Muscle of leg (tissue), 16 donors: ENCODE measurements at places on chromosomes 12 and 14.

GRCh38 chr12:12715128-12715458 is 2.1 kb upstream of the CDKN1B start:
- no peak for DNase-seq

DNA sequence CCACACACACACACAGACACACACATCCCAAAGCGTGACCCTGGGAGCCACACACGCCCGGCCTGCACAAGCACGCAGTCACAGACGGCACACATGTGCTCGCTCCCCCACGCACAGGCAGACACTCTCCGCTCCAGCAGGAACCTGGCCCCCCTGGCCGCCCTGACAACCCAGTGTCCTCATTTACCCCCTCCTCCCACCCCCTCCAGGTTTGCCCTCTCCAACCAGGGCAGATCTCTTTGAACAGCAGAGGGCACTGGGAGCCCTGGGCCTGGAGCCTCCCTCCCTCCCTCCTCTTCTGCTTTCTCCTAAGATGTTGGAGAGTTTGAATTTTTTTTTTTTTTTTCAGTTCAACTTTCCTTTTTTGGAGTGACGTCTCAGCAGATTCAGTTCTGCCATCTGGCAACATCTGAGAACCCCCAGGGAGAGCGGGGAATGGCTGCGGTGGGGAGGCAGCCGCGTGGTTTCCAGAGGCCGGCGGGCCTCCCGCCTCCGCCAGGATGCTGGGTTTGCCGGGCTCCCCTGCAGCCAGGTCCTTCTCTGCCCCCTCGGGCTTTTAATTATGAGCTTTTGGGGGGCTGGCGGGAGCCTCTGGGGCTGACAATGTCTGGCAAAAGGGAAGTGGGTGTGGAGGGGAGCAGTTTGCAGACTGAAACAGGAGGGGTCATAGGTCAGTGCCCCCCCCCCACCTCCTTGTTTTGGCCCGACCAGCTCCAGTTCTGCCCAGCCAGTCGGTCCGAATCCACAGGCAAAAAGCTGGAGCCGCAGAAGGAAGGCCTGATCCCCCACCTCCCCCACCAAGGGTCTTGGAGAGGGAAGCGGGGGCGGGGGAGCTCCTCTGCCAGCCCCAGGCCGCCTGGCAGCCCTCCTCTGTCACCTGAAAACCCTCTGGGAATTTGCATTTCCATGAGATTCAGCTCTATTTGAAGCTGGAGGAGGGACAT is 1.3 kb upstream of the NCOR2 start:
- DNase-seq, result peak; percentile 96

DNA sequence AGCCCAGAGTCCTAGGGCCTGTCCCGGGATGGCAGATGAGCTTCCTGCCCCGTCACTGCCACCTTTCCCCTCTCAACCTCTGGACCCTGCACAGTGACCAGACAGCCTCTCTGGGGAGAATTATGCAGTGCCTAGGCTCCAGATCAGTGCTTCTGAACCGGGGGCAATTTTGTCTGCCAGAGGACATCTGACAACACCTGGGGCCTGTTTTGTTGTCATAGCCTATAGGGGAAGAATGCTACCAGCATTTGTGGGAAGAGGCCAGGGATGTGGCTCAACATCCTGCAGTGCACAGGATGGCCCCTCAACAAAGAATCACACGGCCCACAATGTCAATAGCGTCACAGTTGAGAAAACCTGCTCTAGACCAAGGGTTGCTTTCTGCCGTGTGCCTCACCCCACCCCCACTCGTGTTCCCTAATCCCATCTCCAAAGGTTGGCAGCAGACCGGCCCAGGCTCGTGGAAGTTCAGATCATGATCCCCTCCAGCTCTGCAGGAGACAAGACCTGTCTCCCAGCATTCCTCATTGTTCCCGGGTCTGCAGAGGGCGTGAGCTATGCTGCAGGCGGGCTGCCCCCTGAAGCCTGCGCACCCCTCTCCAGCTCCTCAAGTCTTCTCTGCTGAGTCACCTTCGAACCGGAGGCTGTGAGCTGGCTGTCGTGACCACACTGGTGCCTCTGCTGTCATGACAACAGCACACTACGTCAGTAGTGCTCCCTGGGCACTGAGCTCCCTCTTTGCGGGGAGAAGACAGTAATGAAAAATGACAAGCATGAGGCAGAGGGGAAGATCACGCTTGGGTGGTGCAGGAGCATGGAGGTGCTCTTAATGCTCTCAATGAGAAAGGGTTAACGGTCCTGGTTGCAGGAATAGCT is 2.0 kb upstream of the GAPDH start:
- DNase-seq, result peak; percentile 80

DNA sequence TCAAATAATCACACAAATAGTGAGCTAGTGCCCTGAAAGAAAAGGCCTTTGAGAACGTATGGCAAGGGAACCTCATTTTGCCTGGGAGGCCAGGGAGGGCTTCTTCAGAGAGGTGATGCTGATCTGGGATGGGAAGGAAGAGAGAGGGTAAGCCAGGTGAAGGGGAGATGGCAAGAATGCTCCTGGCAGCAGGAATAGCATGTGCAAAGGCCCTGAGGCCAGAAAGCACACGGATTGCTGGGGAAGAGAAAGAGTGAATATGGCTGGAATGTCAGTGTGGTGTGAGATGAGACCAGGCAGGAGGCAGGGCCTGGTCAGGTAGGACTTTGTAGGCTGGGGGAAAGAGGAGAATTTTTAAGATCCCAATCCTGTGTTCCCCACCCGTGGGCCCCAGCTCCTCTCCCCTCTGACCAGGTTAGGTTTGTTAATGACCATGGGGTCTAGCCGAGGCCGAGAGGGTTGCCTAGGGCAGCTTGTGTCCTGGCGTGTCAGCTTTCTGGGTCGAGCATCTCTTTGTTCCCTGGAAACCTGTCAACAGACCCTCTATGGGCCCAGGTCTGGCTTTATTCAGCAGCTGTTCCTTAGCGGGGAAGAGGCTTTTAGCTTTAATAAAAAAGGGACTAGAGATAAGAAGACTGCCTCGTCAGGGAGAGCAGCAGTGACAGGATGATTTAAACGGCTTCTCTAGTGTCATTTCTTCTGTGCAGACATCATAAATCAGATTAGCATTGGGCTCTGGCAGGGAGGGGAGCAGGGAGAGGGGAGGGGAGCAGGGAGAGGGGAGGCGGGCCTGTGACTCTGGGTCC is 123.4 kb downstream of the ADCK1 start:
- no peak for DNase-seq

GRCh38 chr12:67269633-67270573 is 745 bp downstream of the CAND1 start:
- DNase-seq, result peak; percentile 69

DNA sequence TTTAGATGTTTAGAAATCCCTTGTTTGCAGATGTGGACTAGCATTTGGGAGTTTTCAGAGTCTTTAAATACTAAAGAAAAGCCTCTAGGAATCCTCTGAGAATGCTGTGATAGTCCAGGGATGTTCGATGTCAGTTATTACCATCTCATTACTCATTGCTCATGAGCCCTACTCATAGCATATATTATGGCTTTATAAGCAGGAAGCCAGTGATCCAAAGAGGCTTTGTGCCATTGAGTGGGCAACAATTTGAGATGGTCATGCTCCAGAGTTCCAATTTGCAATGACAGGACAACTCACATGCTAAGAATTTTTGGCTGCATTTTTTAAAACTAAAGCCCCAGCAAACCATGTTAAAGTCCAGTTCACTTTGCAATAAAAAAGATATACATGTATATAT is 163.0 kb downstream of the OTOGL start:
- peak; percentile 48 for DNase-seq

DNA sequence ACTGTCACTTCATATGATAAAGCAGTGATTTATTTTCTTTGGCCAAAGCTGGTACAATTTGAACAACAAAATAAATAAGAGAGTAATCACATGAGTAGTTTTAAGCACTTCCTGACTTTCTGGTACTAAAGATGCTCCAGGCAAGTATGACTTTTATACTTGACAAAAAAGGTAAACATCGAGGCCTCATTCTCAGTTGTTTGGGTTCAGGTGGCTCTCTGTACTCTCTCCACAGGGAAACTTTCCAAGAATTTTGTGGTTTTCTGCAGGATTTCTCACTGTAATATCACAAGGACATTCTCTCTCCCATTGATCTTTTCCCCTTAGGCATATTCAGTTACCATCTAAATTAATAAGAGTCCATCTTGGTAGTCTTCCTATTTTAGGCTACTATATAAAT is 26.6 kb upstream of the KCNC2 start:
- no peak for DNase-seq

GRCh38 chr12:14962797-14963196 is 1.4 kb upstream of the ARHGDIB start:
- no peak for DNase-seq

DNA sequence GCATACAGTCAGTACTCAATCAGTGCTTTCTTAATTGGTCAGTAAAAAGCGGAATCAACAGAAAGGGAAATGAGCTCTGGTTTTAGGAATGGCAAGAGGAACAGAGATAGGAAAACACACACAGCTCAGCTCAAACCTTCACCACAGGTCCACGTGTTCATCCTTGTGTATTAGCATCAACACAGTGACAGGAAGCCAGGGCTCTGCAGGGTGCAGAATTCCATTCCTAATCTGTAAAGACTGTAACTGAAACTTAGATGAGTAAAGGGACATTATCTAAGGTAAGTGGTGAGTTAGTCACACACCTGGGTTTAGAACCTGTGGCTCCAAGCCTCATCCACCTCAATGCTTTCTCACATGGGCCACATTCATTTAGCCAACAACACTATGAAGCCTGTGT is 1242.2 kb upstream of the TMEM132C start:
- no peak for DNase-seq

GRCh38 chr12:101992091-101992490 is 69.7 kb downstream of the WASHC3 start:
- no peak for DNase-seq

- no peak for DNase-seq
These were observed 152.3 kb downstream of the SUDS3 start for GRCh38 chr12:118528625-118529024.

GRCh38 chr12:10268037-10268436 is 39.6 kb upstream of the KLRD1 start:
- DNase-seq, result no peak

DNA sequence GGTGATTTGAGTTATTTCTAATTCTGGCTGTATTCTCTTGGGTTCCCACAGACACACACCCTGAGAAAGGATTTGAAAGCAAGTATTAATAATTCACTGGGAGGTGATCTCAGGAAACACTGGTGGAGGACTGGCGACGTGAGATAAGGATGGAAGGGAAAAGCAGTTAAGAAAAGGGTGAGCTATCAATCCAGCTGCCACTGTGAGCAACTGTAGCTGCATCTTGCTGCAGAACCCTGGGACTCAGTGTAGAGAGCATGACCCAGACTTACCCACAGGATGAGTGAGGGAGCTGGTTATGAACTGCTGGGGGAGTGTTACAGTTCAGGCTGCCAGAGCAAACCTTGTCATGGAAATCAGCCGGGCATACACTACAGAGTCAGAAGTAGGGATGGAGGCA is 71.9 kb downstream of the RESF1 start:
- DNase-seq, result no peak

DNA sequence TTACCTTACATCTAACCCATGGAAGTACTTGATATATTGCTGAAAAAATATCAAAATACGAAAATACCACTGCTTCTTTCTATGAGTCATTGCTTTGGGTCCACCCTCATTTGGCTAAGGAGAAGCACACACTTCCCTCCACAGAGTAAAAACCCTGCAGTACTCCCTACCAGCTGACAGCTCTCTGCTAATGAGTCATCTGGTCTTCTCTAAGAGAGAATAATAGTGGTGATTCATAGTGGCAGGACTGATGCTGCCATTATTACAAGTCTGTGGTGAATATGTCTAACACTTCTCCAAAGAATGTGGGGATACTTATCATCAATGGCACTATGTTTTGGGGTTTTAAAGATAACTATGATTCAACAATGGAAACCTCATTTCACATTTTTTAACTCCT is 90.7 kb downstream of the PPFIA2 start:
- DNase-seq, result no peak

GRCh38 chr14:28130610-28131284 is 635.8 kb upstream of the FOXG1 start:
- DNase-seq, result no peak

DNA sequence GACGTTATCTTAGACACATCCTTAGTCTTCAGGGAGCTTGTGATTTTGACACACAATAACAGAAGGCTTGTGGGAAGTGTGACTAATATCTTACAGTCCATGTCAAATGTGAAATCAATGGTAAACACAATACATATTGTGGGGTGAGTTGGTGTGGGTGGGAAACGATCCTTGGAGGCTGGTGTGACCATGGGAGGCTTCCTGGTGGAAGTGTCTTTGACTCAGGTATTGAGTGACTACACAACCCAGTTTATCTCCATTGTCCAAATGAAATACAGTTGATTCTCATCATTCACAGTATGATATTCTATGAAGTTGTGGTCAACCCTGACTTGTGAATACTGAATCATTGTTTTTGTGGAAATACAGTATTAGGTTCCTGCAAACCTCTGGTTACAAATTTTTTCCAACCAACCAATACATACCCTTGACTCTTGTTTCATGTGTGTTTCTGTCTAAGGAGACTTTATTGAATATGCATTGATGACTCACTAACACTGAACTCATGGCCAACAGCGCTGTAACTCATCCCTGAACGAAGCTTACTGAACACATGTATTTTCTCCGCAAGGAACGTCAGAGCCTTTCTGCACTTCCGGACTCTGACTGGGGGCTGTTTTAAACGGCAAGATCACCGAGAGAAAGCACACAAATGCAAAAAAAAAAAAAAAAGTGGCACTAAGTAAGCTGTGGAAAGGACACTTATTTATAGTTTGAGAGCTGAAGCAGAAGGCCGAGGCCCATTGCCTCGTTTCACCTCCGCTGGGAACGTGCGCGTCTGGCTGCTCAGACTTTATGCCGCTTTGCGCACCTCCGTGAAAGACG is 59.0 kb downstream of the CLMN start:
- DNase-seq, result peak; percentile 75

- DNase-seq, result no peak
These were observed 82.4 kb upstream of the DIO3 start for GRCh38 chr14:101478796-101479410.
